ENCODE measurements at places on chromosomes 5 and 9. TPM values are rescaled to one million over a fixed set of nuclear protein-coding genes. Genes with fewer than 3 reads are reported as not detected.

Gene TNFSF8
- not detected for total RNA-seq

Gene THOC3
- total RNA-seq = 26.8 TPM

Gene UNC13B
- 29.8 TPM for total RNA-seq

Gene NSD1
- total RNA-seq = 67.3 TPM

DNA sequence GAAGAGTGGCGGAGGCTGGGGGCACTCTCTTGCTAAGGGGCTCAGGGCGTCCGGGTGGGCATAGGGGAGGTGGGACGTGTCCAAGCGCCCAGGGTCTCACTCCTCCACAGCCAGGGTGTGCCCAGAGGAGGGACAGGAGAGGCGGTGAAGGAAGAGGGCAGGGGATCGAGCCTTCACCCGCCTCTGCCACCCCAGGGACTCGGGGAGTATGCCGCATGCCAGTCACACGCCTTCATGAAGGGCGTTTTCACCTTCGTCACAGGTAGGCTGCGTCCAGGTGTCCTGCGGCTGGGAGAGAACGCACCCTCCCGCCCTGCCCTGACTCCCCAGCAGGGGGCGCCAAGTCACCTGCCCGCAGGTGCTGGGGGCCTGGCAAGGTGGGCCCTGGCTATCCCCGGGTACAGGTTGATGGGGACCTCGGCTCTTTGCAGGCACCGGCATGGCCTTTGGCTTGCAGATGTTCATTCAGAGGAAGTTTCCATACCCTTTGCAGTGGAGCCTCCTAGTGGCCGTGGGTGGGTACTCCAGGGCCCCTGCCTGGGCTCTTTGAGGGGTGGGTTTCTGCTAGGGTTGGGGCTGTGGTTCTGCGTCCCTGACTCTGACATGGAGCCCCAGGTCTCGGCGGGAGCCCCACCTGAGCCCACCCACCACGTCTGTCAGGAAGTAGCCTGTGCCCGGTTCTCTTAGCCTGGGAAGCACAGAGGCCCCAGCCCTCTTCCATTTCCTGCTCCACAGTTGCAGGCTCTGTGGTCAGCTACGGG is 552 bp downstream of the TMEM141 start:
- DNase-seq = peak; percentile 59

GRCh38 chr5:154312576-154312975 is 122.0 kb downstream of the GALNT10 start:
- DNase-seq = no peak

DNA sequence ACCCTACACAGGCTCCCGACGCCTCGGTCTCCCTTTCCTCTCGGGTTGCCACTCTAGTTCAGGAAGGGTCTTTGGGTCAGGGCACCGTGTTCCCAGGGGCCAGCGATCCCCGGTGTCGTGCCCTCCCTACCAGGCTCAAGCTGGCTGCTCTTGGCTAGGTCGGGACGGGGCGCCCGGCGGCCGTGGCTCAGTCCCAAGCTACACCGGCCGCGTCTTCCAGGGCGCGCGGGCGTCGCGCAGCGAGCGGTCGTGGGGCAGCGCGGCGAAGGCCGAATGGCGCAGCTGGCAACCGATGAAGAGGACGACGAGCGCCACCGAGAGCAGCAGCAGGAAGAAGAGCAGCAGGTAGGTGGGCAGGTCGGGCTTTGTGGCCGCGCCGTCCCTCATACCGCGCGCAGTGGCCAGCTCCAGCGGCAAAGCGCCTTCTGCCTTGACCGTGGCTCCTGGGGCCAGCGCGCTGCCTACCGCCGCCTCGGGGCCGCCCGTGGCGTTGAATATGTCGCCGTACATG is 892 bp downstream of the SMIM32 start:
- DNase-seq = no peak

DNA sequence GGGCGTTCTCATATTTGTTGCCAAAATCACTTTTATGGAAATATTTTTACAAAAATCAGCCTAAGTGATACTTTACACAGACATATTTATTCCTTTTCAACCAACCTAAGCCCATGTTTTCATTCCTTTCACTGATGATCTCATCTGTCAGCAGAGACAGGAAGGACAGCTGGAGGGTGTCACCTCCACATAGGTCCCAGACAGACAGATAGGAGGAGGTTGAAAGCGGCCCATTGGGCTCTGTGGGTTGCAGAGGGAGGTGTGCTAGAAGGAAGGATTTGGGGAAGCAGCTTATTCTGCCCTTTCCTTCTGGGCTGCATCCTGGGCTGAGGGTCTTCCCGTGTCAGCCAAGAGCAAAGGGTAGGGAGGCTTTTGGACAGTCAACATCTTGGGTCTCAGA is 26.0 kb upstream of the SEMA4D start:
- no peak for DNase-seq

GRCh38 chr5:134864707-134865106 is 9.5 kb upstream of the TXNDC15 start:
- no peak for DNase-seq

DNA sequence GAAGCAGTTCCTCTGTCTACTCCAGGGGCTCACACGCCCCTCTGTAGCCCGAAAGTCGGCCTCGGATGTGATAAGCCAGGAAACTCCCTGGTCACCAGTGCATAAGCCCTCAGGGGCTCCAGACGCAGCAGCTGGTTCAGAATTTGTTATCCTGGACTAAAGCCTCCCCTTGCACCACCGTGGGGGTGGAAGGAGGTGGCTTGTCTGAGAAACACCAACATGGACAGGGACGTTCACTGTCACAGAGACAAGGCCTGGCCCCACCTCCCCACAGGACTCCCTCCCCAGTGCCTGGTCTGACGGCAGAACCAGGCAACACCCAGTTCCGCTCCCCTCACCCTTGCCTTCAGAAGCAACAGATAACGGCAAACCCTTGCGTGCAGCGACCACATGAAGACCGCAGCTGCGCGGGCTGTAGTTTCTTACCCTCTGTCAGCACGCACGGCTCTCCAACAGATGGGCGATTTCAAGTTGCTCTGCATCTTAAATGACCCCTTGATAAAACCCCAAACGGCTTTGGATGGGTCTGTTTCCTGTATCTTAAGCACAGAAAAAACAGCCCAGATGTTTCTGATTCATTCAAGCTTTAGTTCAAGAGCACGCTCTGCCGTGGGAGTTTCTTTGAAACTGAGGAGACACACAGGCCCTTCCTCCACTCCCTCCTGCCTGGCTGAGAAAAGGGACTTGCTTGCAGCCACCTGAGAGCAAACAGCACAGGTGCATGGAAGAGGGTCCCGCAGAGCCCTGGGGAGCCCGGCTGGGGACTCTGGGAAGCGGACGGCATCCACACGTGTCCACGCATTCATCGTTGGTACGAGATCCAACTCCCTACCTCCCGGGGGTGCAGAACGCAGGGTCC is 44.7 kb upstream of the NKD2 start:
- DNase-seq = no peak

DNA sequence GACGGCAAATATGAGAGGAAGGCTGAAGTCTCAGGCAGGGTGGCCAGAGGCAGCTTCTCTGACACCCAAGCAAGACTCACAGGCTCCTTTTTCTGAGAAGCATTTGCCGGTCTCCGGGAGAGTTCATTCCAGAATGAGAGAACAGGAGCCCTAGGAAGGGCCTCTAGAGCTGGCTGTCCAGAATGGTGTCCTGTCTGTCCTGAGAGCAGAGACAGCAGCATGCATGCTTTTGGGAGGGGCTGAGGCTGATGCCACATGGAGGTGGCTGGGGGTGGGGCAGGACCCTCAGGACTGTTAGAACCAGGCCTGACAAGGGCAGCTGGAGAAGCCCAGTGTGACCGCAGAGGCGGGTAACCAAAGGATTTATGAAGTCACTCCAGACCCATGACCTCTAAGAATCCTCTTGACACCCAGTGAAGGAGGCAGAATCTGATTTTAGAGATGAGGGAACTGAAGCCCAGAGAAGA is 60.0 kb downstream of the SHB start:
- no peak for DNase-seq

- no peak for DNase-seq
Measured at GRCh38 chr9:36738318-36738976, 165.8 kb downstream of the MELK start.

DNA sequence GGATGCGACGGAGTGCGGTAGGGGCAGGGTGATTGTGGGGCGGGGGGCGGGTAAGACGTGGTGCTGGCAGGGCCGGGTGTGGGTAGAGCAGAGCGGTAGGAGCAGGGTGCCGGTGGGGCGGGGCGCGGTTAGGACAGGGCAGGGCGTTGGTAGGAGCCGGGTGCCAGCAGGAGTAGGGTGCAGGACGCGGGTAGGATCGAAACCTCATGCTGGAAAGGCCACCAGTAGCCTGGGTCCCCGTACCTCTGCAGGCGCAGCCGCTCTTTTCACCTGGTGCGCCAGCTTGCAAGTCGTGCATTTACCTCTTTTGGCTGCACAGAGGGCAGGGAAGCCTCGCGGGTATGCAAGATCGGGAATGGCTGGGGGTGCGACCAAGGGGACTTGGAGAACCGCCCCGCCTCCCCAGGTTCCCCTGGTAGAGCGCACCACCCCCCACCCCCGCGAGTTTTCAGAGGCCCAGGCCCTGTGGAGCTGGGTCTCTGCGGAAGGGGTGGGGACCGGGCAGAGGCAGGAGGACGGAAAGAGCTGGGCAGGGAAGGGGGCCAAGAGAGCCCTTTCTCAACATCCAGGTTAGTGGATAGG is 104.8 kb upstream of the SIMC1 start:
- DNase-seq = no peak
